ENCODE measurements at places on chromosomes 16 and 17. TPM values are rescaled to one million over a fixed set of nuclear protein-coding genes. Genes with fewer than 3 reads are reported as not detected.

The CCDC200 gene
- not detected for total RNA-seq

DNA sequence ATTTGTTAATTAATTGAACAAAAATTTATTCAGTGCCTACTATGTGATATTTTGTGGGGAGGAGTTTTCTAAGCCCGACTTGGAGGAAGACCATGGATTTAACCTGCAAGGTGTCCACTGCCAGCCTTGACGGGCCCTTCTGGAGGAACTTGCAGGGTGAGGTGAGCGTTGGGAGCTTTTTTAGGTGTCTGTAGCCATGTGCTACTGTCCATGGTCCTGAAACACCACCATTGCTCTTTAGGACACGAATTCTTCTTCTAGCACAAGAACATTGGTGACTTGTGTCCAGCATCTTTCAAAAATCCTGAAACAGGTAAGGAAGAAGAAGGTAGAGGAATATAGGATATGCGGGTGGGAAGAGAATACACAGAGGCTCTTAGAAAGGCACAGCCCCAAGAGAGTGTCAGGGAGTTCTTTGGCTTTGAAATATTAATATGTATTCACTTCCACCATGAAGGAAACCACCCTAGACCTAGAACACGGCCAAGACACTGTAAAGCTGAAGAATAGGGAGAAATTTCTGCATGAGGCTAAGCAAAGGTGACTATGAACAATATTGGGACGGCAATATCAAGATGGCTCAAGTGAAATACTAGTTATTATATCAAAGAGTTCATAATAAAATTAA lies 27.9 kb upstream of the OR4D1 start:
- DNase-seq = peak; percentile 61

DNA sequence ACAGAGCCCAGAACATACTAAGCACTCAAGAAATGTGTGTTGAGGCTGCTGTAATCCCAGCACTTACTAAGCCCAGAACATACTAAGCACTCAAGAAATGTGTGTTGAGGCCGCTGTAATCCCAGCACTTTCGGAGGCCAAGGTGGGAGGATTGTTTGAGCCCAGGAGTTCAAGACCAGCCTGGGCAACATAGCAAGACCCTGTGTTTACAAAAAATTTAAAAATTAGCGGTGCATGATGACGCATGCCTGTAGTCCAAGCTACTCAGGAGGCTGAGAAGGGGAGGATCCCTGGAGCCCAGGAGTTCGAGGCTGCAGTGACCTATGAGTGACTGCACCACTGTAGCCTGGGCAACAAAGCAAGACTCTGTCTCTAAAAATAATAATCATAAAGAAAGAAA lies 6.7 kb upstream of the ZDHHC1 start:
- no peak for DNase-seq

- no peak for DNase-seq
Observed at GRCh38 chr17:81086789-81087551, 52.0 kb downstream of the BAIAP2 start.
